A549 treated with dexamethasone at 1 μM for 4 hours (cell line): ENCODE measurements at places on chromosomes 12 and 14. TPM values are rescaled to one million over a fixed set of nuclear protein-coding genes. Genes with fewer than 3 reads are reported as not detected.

SLC25A47 gene
- total RNA-seq: not detected in 5 replicates

TECPR2 gene
- 5.6 to 9.7 TPM (median 7.7 TPM) in 5 replicates for total RNA-seq

ZFYVE26 gene
- total RNA-seq: 4.4 to 6.7 TPM (median 6.0 TPM) in 5 replicates

SIX4 gene
- total RNA-seq: 1.7 to 3.1 TPM (median 2.8 TPM) in 5 replicates

CLEC1A gene
- not detected in 5 replicates for total RNA-seq

FGF23 gene
- total RNA-seq: not detected in 5 replicates

ANO4 gene
- 0.05 to 0.08 TPM (median 0.07 TPM) in 4 of 5 replicates, not detected in the other for total RNA-seq

SERPINA5 gene
- total RNA-seq: 0.07 to 0.27 TPM (median 0.17 TPM) in 5 replicates

IL22 gene
- not detected in 5 replicates for total RNA-seq

TROAP gene
- 74.5 to 93.0 TPM (median 77.9 TPM) in 5 replicates for total RNA-seq

ASB2 gene
- total RNA-seq: 0.32 to 0.76 TPM (median 0.38 TPM) in 5 replicates

TEX52 gene
- not detected in 5 replicates for total RNA-seq

OVCH1 gene
- total RNA-seq: not detected in 5 replicates

LRP1-AS gene
- not detected in 5 replicates for total RNA-seq

TSPAN8 gene
- total RNA-seq: 0.11 to 0.22 TPM (median 0.16 TPM) in 3 of 5 replicates, not detected in the others

SOAT2 gene
- total RNA-seq: 0.17 to 0.27 TPM (median 0.26 TPM) in 5 replicates

CLEC6A gene
- total RNA-seq: not detected in 5 replicates
